AML-193 (cell line): ENCODE measurements at places on chromosomes 11 and 22.

DNA sequence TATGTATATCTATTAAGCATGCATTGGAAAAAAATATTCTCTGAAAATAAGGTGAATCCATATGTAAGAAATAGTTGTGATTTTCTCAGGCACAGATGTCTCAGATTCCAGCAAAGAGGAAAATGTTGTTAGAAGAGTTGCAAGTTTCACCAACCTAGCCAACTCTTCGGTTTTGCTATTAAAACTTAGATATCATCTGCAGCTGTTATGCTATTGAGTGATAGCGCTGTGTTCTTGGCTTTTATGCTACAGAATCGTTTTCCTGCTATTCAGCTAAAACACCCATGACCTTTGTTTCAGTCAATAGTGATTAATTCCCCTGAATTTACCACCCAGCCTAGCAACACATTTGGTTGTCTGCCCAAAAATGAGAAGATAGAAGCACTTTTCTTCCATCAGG is 795.6 kb upstream of the ANO3 start:
- no peak for DNase-seq

- no peak for DNase-seq
These were observed 350.7 kb downstream of the LARGE1 start for GRCh38 chr22:33569559-33569958.

- no peak for DNase-seq
These were observed 9.2 kb upstream of the AIFM3 start for GRCh38 chr22:20957683-20958431.

DNA sequence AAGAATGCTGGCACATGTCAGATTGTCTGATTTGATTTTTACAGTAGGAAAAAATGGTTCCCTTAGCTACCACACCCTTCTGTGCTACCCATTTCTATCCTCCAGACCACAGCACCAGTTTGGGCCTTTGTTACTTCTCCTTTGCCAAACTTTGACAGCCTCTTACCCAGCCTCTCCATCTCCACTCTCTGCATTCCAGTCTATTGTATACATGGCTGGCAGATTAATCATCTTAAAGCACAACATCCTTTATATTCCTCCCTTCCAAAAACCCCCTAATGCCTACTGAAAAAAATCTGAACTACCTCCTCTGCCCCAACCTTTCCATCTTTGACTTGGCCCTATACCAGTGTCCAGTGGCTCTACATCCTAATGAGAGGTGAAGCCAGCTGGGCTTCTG is 10.8 kb upstream of the PANX1 start:
- DNase-seq = no peak

- no peak for DNase-seq
These were observed 47.7 kb downstream of the RPUSD4 start for GRCh38 chr11:126163779-126164178.

DNA sequence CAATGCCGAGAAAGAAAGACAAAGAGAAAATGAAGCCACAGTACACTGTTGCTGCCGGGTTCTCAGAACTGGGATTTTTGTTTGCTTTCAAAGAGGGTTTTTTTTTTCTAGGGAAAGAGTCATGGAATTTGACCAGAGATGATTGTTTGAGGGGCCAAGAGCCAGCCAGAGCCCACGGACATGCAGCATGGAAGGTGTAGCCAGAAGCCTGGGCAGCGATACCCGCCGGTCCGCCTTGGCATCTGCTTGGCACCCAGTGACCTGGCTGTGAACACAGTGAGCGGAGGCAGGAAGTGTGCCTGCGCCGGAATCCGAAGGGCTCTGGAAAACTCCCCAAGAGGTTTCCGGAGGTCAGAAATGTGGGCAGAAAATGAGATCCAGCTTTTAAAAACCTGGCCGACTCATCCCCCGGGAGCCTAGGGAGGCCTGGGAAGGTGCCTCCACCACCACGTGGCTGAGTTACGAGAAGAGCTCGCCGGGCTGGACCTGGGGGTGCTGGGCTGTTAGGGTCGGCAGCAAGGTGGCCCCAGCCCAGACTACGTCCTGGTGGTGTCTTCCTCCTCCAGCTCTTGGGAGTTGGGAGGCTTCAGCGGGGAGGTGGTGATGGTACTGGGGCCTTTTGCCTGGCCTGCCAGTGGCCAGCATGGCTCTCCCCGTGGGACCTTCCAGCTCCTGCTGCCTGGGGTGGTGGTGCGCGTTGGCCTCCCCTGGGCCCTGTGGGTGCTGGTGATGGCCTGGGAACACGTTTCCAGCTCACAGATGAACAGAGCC is 61.6 kb upstream of the PPARA start:
- DNase-seq = no peak

DNA sequence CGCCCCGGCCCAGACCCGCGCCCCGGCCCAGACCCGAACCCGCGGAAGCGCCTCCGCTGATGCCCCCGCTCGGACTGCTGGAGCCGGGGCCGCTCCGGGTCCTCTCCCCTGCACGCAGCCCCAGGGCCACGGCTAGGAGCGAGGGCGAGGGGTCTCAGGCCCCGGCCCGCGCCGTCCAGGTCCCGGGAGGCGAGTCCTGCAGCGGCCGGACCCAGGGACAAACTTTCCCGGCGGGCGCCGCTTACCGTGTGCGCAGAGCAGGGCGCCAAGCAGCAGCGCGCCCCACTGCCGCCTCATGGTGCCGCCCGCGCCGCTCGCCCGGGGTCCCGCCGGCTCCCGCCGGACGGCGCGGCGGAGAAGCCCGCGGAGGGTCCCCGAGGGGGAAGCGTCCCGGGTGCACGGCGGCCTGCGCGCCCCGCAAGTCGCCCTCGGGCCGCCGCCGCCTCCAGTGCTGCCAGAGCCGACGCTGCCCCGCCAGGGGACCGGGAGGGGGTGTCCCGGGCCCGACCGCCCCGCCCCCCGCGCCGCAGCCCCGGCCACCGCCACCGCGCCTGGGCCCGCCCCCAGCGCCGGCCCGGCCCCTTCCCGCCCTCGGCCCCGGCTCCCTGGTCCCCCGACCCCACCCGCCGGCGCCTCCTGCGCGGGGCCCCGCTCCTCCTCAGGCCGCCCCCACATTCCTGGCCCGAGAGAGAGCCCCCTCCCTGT is at the start of gene LRP4:
Gene LRP4 (minus strand): TSS at position 468 of the 705 bp plus-strand sequence. CDS start 171 bp downstream, at position 297.
- no peak for DNase-seq

DNA sequence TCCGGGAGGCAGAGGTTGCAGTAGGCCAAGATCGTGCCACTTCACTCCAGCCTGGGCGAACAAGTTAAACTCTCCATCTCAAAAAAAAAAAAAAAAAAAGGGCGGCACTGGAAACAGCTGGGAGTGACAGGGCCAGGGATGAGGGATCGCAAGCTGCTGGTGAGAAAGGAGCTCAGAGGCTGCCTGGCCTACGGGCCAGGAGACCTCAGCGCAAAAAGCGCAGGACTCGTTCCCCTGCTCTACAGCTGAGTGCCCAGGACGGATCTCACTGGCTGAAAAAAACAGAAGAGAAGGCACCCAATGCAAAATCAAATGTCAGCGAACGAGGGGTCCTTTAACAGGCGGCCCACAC is 650 bp upstream of the NUP50 start:
- no peak for DNase-seq

DNA sequence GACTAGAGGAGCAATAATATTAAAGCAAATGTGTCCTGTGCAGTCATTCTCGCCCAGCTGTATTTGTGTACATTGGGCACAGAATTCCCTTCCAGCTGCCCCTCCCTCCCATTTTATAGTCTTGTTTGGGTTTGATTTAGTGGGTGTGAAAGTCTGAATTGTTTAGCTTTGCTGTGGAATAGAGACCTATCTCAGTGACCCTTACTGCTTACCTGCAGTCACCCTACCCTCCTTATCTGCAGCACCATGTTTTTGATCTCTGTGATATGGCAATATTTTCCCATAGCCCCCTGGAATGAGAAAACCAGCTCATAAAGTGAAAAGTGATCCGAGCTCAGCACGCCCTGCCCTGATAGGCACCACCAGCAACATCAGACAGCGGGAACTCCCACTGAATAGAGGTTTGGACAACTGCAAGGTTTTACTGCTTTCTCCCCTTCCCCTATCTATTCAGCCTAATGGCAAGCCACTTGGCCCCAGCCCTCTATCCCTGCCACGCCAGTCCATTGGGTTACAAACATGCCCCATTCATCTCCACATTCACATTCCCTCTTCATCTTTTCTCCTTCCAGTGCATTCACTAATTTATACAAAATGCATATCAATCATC is 199.0 kb downstream of the ETS1 start:
- DNase-seq = no peak

- no peak for DNase-seq
These were observed 33.1 kb upstream of the PAMR1 start for GRCh38 chr11:35558513-35558912.

DNA sequence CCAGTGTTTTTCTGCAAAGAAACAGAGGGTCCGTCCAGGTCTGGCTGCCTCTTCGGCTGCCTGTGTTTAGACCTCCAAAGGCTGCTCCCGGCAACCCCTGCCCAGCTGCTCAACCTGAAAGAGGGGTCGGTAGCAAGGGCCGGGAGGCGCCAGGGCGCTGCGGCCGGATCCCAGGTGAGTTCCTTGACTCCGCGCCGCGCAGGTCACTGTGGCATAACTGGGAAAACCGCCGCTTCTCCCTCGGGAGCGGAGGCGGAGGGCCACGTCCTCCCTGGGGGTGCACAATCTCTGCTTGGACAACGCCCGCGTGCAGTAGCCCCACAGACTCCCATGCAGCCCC is 1.0 kb upstream of the BRSK2 start:
- DNase-seq = no peak

DNA sequence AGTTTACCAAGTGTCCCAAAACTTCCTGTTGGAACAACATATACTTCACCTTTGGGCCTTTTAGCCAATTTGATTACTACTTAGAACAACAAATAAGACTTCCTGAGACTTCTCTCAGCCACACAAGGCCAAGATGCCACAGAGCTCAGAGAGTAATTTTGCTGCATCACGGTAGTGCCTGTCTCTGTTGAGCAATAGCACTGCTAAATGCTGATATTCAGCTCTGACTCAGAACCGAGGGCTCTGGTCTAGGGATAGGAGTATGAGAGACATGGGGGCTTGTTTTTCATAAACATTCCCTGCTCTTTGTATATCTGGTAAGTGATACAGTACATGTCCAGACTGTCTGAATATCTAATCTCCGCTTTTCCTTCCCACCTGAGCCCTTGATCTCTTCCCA is 260.4 kb upstream of the ARHGAP20 start:
- peak; percentile 80 for DNase-seq

DNA sequence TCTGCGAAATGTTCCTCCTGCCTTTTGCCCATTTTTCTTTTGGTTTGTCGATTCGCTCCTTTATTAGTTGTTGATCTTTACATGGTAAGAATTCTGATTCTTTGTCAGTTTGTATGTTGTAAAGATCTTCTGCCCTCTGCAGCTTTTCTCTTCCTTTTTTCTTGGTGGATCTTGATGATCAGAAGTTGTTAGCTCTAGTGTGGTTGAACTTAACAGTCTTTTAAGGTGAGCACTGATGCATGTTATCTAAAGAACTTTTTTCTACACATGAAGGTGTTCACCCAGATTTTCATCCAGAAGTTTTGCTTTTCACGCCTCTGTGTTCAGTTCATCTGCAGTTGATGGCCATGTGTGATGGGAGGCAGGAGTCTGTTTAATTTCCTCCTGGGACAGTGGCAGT is 133.7 kb downstream of the TBC1D22A start:
- DNase-seq = no peak

GRCh38 chr11:130583801-130584211 is 135.4 kb downstream of the ADAMTS15 start:
- DNase-seq = no peak

- DNase-seq = no peak
These were observed 6.6 kb downstream of the TNKS1BP1 start for GRCh38 chr11:57318178-57318577.

GRCh38 chr11:61369372-61370348 is 7.5 kb downstream of the TMEM138 start:
- DNase-seq = no peak

GRCh38 chr11:78912778-78913177 is 338.1 kb upstream of the NARS2 start:
- DNase-seq = no peak

DNA sequence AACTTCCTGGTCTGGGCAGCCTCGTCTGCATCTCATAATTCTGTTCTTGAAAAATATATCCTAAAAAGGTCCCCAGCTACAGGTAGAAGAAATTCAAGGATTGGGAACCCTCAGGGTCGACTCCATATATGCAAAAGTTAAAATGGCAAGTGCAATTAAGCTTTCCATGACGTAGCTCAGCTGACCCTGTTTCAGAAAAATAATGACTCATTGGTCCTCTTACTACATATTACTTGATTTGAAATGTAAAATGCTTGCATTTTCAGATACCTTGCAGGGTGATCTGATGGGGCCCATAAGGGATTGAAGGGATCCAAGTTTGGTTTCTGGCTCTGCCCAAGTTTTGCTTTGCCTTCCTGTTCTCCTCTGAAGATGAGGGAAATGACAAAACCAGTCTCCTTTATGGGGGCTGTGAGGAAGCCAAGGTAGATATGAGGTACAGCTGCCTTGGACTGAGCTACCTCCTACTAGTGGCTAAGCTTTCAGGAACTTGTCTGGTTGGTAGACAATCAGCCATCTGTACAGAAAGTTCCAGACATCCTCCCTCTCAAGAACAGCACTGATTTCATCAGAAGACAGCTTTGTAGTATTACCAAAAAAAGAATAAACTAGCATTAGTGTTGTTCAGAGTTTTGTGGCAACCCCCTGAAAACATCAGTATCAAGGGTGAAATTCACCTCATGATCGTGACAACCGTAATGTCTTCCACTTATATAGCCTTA is 177.3 kb downstream of the DBX1 start:
- DNase-seq = no peak

DNA sequence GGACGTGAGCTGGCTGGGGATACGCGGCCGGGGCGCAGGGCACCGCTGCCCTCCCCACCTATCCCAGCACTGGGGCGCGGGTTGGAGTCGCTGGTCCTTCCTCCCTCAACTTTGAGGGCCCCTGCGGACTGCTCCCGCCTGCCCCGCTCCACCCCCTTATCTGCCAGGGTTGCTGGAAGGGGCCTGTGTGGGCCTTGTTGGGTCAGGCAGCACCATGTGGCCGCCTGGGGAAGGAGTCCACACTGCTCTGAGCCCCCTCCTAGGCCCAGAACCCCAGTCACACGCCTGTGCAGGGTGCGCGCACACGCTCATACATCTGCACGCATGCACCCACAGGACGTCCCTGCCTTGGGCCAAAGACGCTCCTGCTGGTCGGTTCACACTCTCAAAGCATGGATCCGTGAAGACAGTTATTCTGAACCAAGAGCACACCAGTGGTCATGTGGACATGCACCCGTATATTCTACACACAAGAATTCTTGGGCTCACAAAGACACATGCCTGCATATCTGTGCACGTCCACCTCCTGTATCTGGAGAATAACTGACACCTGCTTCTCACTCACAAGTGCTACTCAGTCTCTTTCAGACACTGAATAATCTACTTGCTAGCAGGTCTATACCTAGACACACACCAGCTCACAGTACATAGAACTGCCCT is 710 bp downstream of the TUB start:
- DNase-seq = no peak
